PC-9 (cell line): ENCODE measurements at places on chromosomes 7 and 10. TPM values are rescaled to one million over a fixed set of nuclear protein-coding genes. Genes with fewer than 3 reads are reported as not detected.

Gene PTPRE
- total RNA-seq, result 7.9 TPM in 2 replicates

Gene TSPAN33
- total RNA-seq, result 5.8 and 9.6 TPM in 2 replicates

Gene NPFFR1
- 0.05 and 0.09 TPM in 2 replicates for total RNA-seq

Gene VKORC1L1
- 21.6 and 31.7 TPM in 2 replicates for total RNA-seq

Gene CHST3
- total RNA-seq, result 21.3 and 23.3 TPM in 2 replicates

Gene DHTKD1
- 41.1 and 43.8 TPM in 2 replicates for total RNA-seq
